ENCODE measurements at places on chromosomes 2 and 18. TPM values are rescaled to one million over a fixed set of nuclear protein-coding genes. Genes with fewer than 3 reads are reported as not detected.

TDRD15 gene
- not detected for polyA plus RNA-seq

OSBPL6 gene
- 3.3 TPM for polyA plus RNA-seq

DNA sequence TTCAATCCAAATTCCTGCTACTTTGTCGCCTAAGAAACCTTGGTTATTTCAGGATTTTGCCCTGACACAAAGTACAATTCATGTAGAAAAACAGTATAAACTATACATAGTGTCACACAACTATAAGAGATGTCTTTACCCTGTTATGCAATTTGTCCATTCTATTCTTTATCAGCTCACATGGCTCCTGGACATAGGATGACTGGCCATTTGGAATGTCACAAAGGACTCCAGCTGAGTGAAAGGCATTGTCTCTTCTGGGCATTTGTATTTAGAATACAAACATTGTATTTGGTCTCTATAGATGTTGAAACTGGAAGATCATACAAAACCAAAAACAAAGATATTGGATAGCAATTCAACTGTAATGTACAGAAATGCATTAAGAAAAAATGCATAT is 944.6 kb upstream of the LRRTM1 start:
- no peak for DNase-seq

GRCh38 chr2:229153267-229153666 is 117.8 kb downstream of the PID1 start:
- no peak for DNase-seq

GRCh38 chr2:237281836-237282306 is 132.1 kb downstream of the COL6A3 start:
- no peak for DNase-seq

GRCh38 chr2:16999347-17000183 is 333.9 kb upstream of the CYRIA start:
- no peak for DNase-seq

GRCh38 chr2:128323555-128323931 is 4.9 kb upstream of the HS6ST1 start:
- DNase-seq = no peak

DNA sequence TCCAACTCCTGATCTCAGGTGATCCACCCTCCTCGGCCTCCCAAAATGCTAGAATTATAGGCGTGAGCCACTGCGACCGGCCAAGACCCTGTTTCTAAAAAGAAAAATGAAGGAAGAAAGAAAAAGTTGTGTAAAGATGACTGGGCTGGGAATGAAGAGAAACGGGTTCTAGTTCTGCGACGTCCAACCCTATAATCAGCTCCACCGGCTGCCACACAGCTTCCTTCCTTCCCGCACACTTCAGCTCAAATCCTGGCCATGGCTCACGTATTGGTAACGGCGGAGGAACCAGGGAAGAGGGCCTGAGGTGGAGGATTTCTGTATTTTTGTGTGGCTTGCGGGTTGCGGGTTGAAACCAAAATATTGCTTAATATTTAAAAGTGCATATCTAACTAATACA is 88.1 kb downstream of the MYL12B start:
- DNase-seq = no peak
